ENCODE measurements at places on chromosomes 12 and 14.

DNA sequence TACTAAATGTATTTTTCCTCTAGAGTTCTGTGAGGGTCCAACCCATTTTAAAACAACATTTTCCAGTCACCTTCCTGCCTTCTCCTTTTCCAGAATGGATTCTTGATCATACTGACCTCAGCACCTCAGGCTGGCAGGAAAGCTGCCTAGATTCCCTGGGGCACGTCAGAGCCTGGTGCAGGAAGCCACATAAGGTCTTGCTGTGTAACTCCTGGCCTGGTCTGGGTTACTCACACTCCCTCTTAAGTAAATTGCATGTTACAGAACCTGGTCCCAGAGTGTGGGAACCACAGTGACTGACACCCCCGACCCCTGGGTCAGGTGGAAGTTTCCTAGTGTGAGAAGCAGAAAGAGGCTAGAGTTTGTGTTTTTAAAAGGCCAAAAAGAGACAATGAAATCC lies 209.8 kb downstream of the SPTSSA start:
- DNase-seq, result no peak

DNA sequence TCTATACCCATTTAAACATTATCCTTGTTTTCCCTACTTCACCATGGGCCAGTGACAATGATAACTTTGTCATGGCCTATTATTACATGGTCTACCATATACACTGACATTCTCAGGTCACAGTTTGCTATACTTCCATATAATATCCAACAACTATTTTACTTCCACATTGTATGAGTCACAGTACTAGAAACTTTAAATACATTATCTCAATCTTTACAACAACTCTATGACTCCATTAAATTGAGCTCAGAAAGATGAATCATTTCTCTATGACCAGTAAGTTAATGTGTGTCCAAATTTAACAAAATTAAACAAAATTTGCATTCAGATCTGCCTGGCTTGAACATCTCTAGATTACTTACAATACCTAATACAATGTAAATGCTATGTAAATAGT lies 93.9 kb downstream of the PLEKHG7 start:
- no peak for DNase-seq

DNA sequence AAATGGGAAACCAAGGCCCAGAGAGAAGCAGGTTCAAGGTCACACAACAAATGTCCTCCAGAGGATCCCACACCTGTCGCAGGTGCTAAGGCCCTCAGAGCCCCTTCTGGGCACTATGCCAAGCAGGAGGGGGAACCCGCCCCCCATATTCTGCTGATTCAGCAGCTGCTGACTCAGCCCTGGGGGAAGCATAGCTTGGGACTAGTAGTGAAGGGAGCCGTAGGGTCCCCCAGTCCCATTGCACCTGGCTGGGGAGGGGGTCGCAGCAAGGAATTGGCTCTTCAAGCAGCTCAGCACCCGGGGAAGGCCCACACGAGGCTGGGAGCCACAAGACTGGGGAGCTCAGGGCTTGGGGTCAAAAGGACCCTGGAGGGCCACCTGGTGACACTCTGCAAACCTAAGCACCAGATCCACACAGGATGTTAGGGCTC lies 1.0 kb downstream of the RASAL1 start:
- DNase-seq, result no peak

DNA sequence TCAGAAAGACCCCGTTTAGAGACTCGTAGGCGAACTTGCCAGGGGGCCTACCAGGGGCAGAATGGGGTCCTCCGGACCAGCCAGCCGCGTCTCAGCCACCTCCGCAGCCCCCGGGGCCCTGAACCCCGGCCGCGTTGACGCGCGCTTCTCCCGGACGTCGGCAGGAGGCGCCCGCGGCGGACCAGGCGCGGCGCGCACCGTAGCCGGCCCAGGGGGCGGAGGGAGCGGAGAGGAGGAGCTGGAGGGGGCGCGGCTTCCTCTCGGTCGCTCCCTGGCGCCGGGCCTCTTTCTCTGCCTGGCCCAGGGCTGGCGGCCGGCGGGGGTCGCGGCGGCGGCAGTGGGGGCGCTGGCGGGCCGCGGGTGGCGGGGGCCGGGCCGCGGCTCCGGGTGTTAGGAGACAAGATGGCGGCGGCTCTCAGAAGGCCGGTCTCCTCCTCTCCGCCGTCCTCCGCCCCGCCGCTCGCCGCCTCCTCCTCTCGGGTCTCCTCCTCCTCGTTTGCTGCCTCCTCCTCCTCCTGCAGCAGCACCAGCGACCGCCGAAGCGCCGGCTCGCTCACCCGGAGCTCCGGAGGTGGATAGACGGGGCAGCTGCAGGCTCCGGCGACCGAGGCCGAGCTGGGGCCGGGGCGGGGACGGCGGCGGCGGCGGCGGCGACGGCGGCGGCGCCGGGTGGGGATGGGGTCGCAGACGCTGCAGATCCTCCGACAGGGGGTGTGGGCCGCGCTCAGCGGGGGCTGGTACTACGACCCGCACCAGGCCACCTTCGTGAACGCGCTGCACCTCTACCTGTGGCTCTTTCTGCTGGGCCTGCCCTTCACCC lies at the start of gene PCNX1:
Gene PCNX1 (plus strand): TSS at position 284 of the 820 bp plus-strand sequence. CDS start 392 bp downstream, at position 676.
- DNase-seq, result peak; percentile 83

- DNase-seq, result no peak
Observed at GRCh38 chr12:8912914-8913313, 1.4 kb upstream of the PHC1 start.

DNA sequence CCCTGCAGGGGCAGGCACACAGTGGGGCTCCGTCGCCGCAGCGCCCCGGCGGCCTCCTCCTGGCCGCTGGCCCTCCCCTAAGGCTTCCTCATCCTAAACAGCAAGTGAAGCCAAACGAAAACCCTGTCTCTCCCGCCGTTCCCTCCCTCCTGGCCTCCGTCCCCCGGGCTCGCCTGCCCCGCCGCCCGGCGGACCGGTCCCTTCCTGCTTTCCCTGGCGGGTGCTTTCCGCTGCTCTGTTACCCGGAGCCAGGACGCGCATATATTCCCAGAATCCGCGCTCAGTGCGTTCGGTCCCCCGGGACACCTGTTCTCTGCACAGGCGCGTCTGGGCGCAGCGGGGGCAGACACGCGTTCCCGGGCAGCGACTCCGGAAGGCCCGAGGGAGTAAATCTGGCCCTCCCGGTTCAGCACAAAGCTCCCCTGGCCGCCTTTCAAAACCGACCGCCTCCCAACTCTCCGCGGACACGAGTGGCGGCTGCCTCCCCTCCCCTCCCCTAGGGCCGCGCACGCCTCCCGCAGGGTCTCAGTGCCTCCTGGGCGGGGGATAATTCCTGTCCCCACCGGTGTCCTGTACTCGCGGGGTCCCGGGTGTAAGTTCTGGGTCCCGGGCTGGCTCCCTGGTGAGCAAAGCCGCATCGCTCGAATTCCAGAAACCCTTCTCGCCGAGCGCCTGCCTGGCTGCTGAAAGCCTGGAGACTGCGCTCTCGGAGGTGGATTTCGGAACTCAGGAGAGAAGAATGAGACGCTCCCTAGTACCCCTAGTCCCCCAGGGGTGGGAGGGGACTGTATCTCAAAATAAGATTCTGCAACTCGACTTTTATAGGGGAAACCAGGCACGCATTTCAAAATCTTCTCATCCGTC lies 21.4 kb upstream of the CEP170B start:
- DNase-seq, result no peak

GRCh38 chr12:3725388-3726115 lies 27.4 kb downstream of the CRACR2A start:
- no peak for DNase-seq

DNA sequence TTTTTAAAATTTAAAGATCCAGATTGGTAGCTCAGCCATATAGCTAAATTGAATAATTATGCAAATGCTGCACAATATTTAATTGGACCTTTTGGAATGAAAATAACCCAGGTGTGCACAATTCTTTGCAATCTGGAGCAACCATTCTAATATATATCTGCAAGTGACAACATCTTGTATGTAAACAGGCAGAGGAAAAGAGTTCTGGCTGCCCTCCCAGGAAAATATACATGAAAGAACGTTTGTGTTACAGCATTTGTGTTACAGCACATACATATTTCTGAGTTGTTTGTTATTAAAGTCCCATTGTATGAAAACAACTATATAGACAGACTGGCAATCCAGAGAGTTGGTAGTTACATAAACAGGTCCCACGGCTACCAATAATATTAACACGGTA lies 377.5 kb downstream of the DIO2 start:
- no peak for DNase-seq

DNA sequence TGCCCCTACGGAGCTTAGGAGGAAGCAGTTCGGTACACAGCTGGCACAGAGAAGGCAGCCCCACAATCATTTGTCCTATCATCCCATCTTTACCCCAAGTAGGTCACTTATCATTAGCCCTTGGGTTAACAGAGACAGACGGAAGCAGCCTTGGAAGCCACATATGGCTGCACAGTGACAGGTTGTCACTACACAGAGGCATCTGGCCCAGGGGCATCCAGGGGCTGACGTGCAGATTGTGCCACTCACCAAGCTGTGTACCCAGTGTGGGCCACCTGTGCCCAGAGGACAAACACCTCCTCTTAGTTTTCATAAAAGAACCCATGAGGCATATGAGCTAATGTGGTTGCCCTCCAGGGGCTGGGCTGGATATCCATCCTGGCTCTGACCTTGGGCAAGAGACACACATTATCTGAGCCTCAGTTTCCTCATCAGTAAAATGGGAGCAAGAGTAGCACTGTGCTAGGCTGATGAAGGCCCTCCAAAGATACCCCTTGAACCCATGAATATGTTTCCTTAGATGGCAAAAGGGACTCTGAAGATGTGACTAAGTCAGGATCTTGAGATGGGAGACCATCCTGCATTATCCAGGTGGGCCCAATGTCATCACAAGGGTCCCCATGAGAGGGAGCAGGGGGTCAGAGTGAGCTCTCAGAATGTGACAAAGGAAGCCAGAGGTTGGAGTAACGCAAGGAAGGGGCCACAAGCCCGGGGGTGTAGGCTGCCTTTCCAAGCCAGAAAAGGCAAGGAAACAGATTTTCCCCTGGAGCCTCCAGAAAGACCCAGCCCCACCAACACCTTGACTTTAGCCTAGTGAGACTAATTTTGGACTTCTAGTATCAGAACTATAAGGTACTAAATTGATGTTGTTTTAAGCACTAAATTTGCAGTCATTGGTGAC lies 64.6 kb downstream of the C14orf132 start:
- DNase-seq, result no peak

DNA sequence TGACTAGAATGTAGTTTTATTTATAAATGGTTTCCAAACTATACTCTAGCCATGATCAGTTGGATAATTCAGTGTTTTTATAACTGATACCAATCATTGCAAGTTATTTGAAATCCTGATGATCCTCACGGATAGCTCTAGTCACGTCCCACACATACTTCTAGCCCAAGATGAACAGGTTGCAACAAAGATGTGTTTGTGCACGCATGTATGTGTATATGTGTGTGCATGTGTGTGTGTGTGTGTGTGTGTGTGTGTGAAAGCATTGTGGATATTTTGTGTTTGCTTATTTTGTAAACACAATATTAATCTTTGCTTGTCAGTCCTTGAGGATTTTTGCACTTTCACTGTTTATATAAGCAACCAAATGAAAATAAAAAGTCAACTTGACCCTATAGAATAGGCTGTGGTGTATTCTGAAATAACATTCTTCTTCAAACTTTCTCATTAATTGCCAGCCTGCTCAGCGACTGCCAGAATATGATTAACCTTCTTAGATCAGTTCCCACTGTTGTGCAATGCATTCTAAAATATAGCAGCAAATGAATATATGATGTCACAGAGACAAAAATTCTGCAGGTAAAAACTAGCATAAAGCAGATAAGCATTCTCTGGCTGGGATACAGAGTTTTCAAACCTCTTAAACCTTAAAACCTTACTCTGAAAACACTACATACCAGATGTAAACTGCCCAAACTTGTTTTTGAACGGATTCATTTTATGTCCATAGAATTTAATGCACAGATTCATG lies 48.8 kb upstream of the HIF1A start:
- no peak for DNase-seq

Measured in activated CD4-positive, alpha-beta T cell treated with anti-CD3 and anti-CD28 coated beads for 24 hours (primary cell).